ENCODE measurements at places on chromosomes 5 and 9. TPM values are rescaled to one million over a fixed set of nuclear protein-coding genes. Genes with fewer than 3 reads are reported as not detected.

Gene FAM163B
- not detected for total RNA-seq

Gene OSMR
- 19.9 TPM for total RNA-seq

DNA sequence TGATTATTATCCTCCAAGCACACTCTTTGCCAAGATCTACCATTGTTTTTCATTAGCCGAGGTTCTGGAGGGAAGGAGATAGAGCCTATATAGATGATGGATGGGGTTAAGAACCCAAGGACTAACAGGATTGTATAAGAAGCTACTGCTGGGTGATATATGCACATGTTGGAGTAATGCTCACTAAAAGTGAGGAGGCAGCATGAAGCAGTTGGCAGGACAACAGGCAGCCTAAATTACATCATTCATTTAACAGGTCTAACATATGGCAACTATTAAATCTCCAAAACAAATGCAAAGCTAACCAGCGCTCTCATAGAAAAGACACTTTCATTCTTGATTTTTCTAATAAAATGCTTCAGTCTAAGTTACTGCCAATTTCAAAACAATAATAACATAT is 293.2 kb downstream of the EPB41L4A start:
- DNase-seq: no peak

GRCh38 chr5:434443-435146 is 8.4 kb upstream of the EXOC3 start:
- DNase-seq: no peak

DNA sequence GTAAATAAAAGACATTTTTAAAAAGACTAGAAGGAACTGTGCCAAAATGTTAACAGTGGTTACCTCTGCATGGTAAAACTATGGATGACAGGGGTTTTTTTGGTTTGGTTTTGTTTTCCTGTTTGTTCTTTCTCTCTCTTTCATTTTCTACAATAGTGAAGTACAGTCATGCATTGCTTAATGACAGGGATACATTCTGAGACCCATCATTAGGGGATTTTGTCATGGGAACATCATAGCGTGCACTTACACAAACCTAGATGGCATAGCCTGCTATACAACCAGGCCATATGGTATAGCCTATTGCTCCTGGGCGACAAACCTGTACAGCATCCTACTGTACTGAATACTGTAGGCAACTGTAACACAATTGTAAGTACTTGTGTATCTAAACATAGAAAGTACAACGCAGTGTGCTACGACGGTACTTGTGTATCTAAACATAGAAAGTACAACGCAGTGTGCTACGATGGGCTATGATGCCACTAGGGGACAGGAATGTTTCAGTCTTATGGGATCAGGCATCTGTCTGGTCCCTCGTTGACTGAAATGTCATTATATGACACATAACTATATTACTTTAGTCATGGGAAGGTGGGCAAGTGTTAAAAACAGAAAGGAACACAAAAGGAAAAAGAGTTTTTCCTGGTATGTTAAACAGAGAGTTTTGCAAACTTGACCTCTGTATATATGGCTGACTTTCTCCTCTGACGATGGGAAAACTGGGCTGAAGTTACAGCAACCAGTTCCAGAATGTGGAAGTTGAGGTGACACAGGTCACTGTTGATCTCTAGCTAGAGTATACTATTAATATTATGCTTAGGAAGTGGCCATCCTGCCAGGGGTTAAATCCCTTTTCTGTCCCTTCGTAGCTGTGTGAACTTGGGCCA is 7.4 kb upstream of the ADAM19 start:
- DNase-seq: no peak

DNA sequence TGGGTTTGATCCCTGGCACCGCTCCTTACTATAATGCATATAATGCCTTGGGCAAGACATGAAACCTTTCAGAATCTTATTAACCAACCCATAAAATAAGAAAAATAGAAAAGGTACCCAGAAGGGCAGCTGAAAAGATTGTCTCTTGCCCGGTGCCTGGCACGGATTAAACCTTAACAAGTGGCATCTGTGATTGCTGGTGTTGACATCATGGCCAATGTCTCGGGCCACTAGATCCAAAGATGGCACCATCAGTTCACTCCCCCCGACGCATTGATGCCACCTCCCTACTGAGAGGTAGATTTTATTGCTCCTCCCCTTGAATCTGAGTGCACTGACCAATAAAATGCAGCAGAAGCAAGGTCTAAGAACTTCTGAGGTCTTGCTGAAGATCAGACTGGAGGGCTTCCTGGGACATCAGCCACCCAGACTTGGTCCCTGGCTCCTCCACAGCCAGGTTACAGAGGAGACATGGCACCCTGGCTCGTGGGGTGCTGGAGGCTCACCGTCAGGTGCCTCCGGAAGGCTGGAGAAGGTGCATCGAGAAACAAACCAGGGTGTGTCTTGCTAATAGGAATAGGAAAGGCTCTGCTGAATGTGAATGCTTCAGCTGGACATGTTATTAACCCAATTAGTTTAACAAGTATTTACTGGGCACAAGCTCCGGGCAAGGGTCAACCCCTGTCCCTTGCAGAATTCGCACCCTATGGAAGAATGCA is 80.0 kb upstream of the COL5A1 start:
- DNase-seq: no peak

GRCh38 chr9:106929471-106930177 is 66.7 kb downstream of the ZNF462 start:
- DNase-seq: no peak

Gene WDR31
- 10.9 TPM for total RNA-seq

DNA sequence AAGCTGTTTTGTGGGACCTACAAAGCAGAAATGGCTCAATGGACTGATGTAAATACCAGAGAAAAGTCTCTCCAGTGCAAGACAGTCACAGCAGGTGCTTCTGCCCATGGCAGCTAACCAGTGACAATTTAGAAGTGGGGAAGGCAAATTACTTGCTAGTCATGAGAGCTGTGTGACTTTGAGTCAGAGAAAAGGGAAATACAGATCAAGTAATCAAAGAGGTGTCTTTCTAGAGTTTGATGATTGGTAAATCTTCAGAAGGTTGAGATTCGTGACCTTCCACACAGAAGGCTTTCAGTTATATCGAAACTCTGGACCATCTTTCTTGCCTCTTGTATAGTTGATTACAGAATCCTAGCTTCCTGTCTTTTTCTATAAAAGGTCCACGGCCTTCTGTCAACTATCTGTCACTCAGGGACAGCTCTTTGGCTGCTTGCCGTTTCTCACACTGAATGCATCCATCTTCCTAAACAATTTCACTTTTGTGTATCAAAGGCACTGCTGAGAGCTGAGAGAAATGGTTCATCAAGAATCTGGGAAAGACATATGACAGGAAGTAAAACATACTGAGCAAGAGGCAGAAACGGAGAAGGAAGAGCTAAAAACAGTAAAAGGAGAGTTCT is 993.9 kb upstream of the ACO1 start:
- DNase-seq: no peak

Gene MXD3
- total RNA-seq: 1.9 TPM

GRCh38 chr5:16673241-16674201 is 56.7 kb upstream of the RETREG1 start:
- DNase-seq: no peak

DNA sequence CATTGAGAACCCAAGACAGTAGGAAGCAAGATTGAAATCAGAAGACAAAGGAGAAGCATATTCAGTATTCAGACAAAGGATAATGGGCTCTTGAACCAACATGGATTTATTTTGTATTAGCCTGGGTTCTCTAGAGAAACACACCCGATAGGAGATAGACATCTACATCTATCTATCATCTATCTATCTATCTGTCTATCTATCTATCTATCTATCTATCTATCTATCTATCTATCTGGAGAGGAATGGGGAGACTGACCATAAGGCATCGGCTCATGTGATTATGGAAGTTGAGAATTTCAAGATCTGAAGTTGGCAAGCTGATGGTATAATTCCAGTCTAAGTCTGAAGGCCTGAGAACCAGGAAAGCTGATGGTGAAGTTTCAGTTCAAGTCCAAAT is 13.4 kb downstream of the COX7C start:
- no peak for DNase-seq

GRCh38 chr5:56464935-56465768 is 232.0 kb upstream of the ANKRD55 start:
- DNase-seq: no peak

Measured in cardiac septum (tissue), 1 donor.